ENCODE measurements at places on chromosomes 13 and 19. TPM values are rescaled to one million over a fixed set of nuclear protein-coding genes. Genes with fewer than 3 reads are reported as not detected.

- no peak for DNase-seq
Observed at GRCh38 chr13:20891034-20891433, 11.5 kb downstream of the XPO4 start.

Gene KLK10
- total RNA-seq = 0.66 TPM

DNA sequence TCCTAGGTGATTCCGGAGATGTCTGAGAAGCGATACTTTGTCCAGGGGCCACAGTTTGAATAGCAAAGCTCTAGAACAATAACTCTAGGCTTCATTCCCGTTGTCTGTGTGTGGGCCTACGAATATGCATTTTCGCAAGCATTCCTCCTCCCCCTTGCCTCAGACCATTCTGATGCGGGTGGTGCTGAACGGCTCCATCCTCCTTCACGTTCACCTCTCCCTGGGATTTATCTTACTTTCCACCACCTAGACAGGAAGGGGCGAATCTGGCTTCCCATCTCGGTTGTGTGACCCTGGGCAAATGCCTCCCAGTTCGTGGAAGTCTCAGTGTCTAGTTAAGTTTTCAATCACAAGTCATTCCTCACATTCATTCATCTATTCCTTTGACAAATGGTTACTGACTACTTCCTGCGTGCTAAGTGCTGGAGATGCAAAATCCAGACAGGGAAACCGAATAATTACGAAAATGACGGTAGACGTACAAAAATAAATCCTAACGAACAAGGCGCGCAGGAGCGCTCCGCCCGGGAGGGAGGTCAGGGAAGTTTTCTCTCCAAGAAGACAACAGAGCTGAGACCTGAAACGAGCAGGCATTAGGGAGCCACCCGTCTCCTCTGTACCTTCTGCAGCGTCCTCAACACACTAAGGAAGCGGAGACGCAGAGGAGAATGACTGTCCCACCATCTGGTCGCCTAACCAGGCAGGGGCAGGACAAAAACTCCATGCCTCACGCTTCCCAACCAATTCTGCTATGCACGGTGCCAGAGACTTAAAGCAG, 1.3 kb upstream of the CNOT3 start:
- no peak for DNase-seq

DNA sequence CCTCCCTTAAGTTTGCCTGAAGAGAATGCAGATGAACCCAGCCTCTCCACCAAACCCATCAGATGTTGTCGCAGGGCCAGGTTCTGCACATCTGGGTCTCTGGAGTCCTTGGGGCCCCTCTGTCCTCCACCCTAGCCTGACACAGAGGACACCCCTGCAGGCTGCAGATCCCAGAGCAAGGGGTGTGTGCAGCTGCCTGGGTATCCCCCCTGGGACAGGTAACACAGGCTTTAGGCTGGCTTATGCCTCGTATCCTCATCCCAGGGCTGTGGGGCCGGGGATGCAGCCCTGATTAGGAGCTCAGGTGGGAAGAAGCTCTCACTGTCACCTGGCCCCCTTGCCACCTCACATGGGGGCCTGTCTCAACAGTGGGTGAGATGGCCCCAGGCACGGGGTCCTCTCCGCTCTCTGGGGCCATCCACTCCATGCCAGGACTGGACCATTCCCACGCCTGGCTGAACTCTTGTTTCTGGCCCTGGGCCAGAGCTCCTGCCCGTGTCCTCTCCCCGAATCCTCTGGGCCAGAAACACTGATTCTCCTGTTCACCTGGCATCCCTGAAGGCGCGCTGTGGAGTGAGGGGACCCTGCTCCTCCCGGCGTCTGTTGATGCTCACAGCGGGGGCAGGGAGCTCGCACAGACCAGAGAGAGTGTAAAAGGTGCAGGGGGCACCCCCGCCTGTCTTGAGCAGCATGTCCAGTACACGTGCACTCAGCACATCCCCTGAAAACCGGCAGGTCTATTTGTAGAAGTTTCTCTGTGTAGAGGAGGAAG, 38.7 kb upstream of the TPM4 start:
- no peak for DNase-seq

Gene SIGLEC5
- not detected for total RNA-seq

GRCh38 chr19:56347163-56347778, 32.6 kb upstream of the ZSCAN5A start:
- no peak for DNase-seq

- DNase-seq = no peak
Observed at GRCh38 chr19:43674596-43674995, 4.6 kb upstream of the PLAUR start.

Gene EFNB2
- 11.1 TPM for total RNA-seq

DNA sequence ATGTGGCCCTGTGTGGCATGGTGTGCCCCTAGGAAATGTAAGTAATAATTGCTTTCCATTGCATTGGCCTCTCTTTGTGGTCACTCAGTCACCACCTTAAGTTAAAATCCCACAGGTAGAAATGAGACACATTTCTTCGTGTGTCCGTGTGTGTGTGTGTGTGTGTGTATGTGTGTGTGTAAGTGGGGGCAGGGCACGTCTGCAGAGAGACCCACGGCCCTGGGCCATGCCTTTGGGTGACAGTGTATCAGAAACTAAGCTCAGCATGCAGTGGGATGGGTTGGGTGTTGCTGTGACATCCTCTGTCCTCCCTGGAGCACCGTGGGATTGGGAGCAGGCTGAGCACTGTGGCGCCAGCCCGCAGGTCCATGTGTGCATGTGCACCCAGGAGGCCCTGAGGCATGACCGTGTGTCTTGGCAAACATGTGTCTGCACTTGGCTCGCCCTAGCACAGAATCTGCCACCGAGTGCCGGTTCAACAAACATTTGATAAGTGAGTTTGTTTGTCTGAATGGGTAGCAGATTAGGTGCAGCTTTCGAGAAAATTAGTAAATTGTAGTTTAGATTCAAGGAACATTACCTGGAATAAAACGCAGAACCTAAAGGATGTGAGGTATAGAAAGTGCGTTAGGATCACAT, 91.8 kb downstream of the WTIP start:
- DNase-seq = no peak

- no peak for DNase-seq
Observed at GRCh38 chr13:32594157-32594738, 8.0 kb downstream of the PDS5B start.

DNA sequence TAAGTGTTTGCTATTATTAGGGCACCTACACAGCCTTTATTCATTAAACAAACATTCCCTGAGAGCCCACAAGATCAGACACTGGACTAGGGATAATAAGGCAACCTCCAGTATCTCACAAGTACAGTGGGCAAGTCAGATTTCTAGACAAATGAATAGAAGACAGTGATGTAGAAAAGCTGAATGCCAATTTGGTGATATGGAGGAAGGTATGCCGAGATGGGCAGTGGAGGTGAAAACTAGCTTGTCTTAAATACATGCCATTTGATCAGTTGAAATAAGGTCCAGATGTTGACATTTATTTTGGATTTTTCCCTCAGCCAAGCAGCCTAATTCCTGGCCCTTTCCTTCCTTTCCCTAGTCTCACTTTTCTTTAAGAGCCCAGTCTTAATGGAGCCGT, 130.3 kb downstream of the RXFP2 start:
- no peak for DNase-seq
